Fibroblast of the conjunctiva (primary cell): ENCODE measurements at places on chromosomes 1 and 21.

GRCh38 chr1:206037581-206037980 is 13.9 kb upstream of the CTSE start:
- no peak for DNase-seq

- no peak for DNase-seq
Measured at GRCh38 chr1:110343249-110343648, 4.1 kb downstream of the RBM15 start.

GRCh38 chr21:43209575-43210453 is 41.0 kb downstream of the CRYAA start:
- no peak for DNase-seq

DNA sequence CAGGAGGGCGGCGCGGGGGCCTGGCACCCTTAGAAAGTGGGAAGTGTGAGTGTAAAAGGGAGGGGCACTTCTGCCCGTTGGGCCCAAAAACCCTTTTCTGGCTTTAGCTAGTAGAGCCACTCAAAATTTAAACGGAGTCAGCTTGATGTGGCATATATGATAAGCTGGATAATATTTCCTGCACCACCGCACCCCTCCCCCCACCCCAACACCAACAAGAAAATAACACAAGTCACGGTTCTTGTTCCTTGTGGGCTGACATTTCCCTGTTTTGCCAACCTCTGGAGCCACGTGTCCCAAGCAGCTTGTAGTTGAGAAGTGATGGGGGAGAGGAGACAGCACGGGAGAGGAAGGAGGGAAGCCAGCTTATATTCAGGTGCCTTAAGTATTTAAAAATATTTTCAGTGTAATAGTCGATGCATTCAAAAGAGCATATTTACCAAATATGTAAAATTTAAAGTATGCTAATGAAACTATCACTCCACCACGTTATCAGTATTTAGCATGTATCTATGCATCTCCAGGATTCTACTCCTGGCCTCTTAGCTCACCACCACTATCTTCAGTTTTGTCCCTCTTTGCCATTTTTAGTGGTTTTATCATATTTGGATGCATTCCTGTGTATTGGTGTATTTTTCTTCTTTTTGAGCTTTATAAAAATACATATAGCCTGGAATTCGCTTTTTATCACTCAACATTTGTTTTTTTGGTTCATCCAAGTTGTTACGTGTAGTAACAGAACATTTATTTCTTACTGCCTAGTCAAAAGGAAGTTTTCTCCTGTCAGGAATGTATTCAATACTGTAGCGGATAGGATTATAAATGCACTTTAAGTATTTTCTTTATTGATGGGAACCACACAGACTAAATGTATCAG is 773 bp upstream of the DDX59 start:
- DNase-seq: peak; percentile 55

DNA sequence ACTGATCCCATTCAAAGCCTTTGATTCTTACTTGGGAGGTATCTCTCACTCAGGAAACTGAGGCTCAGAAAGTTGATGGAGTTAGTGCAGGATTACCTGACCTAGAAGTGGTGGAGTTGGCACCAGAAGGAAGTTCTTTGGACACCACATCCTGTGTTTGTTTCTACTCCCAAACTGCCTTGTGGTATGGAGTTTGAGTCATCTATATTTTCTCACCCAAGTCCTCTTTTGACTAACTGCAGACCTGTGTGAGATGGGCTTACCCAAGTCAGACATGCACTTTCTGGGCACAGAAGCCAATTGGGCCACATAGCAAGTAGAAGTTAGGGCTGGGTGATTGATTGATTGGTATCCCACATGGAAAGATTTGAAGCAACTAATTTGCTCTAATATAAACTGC is 36.1 kb downstream of the FGGY start:
- no peak for DNase-seq

DNA sequence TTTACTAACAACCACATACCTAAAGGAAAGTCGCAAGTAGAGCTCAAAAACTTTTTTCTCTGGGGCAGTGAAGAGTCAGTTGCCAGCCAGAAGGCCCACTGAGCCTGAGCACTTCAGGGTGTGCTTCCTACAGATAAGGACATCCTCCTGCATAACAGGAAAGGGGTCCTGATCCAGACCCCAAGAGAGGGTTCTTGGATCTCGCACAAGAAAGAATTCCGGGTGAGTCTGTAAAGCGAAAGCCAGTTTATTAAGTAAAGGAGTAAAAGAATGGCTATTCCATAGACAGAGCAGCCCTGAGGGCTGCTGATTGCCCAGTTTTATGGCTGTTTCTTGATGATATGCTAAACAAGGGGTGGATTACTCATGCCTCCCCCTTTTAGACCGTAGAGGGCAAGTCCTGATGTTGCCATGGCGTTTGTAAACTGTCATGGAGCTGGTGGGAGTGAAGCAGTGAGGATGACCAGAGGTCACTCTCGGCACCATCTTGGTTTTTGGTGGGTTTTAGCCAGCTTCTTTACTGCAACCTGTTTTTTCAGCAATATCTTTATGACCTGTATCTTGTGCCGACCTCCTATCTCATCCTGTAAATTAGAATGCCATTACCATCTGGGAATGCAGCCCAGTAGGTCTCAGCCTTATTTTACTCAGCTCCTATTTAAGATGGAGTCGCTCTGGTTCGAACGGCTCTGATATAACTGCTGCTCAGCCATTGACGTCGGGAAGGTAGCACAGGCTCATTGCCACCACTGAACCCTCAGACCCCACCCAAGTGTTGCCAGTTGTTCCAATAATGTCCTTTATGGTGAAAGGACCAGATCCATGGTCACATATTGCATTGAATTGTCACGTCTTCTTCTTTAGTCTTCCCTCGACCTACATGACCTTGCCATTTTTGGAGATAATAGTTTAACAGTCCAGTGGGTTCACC is 96.6 kb upstream of the ERRFI1 start:
- no peak for DNase-seq

DNA sequence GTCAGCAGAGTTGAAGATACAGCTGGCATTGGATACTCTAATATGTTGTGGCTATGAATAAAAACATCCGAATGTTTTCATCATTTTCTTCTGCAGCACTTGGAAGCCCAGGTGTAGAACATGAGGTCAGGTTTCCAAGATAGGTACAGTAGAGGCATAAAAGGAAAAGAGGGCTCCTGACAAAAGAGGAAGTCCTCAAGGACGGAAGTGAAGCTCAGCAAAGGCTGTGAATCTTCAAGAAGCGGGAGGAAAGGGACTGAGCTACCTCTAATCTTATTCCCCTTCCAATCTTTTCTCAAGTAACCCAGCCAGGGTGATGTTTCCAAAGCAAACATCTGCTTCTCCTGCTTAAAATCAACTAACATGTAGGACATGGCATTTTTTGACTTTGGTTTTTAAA is 4.4 kb upstream of the PIK3C2B start:
- no peak for DNase-seq

DNA sequence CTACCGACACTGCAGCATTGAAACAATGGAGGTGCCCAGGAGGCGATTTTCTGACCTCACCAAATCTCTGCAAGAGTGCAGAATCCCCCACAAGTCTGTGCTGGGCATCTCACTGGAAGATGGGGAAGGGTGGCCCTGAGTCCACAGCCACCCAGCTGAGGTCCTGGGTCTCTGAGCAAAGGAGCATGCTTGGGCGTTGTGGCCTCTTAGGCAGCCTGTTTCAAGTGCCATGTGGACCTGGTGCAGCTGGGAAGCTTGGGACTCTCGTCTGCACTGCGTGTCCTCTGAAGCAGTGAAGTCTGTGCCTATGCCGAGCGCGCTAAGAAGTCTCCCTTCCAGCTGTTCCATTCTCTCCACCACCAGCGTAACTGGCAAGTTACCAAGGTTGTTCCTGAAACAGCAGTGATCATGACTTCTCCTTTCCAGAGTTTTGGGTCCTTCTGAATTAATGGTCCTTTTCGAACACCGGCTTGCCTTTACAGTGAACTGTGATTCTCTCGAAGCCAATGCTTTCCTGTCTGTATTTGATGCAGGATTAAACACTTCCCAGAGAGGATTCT is 5.0 kb upstream of the PLA2G2C start:
- no peak for DNase-seq

DNA sequence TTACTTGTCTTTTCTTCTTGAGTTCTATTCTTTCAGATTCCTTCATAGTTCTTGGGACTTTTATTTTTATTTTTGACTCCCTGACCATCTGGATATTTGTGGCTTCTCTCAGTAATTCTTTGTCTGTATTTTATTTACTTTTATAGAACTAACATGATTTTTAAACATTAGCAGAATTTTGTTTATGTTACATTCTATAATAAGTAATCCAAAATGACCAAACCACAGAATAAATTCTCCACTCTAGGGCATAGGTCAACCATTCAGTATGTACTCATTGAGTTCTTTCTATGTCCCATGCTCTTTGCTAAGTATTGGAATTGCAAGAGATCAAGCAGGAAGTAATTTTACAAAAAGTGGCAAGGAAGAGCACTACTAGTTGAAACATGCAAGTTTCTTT is 969.0 kb downstream of the TTLL7 start:
- peak; percentile 5 for DNase-seq
